ENCODE measurements at places on chromosomes 5 and 9.
A peak's percentile ranks its signal among the peaks of the same experiment; 100 is the strongest.

GRCh38 chr5:161342886-161343285, 203.6 kb downstream of the GABRB2 start:
- no peak for DNase-seq

GRCh38 chr5:149415066-149415967, 36.2 kb upstream of the IL17B start:
- DNase-seq, result no peak

DNA sequence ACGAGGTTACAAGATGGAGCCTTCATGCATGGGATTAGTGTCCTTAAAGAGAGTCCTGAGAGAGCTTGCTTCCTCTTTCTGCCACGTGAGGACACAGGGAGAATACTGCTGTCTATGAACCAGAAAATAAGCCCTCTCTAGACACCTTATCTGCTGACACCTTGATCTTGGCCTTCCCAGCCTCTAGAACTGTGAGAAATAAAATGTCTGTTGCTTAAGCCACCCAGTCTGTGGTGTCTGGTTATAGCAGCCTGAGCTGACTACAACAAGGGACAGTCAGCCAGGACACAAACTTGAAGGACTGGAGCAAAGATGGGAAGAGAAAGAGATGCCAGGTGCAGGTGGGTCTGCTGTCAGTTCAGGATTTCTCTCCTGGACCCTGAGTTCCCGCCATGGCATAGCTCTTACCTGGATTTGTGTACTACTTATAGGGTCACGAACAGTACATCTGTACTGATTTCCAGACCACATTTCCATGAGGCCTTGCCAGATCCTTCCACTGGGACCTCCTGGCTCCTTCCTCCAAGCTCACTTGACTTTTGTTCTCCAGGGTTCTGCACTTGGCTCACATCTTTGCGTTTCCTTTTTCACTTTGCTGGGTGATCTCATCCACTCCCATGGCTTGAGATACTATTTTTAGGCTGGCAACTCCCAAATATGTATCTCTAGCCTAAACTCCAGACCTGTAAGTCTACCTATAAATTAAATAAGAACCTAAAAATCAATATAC, 44.9 kb upstream of the LIFR start:
- DNase-seq, result no peak

GRCh38 chr5:149211566-149211965, 60.1 kb upstream of the AFAP1L1 start:
- no peak for DNase-seq

DNA sequence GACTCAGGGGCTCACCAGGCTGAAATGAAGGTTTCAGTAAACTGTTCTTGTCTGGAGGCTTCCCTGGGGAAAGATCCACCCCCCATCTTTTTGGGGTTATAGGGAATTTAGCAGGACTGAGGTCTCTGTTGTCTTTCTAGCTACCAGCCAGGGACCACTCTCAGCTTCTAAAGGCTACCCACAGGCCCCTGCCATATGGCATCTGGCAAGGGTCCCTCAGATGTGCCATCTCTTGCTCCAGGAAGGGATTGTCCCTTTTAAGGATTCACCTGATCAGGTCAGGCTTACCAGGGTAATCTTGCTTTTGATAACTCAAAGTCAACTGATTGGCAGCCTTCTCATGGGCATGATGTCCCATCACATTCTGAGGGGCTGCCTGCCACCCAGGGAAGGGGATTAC, 65.0 kb downstream of the NSUN2 start:
- no peak for DNase-seq

- DNase-seq, result no peak
Measured at GRCh38 chr5:169048181-169049125, 252.5 kb downstream of the SLIT3 start.

- peak; percentile 28 for DNase-seq
Measured at GRCh38 chr9:29211580-29212396, 1638.5 kb upstream of the C9orf72 start.

GRCh38 chr5:139745800-139746690, 49.6 kb upstream of the PSD2 start:
- DNase-seq, result no peak

Data from hypothalamus (tissue), 51 donors.